ENCODE measurements at places on chromosomes 5 and 9.

- DNase-seq = peak; percentile 50
These were observed 589 bp downstream of the RIC1 start for GRCh38 chr9:5629312-5630080.

GRCh38 chr9:110125207-110125751 is 82.7 kb downstream of the C9orf152 start:
- DNase-seq = no peak

DNA sequence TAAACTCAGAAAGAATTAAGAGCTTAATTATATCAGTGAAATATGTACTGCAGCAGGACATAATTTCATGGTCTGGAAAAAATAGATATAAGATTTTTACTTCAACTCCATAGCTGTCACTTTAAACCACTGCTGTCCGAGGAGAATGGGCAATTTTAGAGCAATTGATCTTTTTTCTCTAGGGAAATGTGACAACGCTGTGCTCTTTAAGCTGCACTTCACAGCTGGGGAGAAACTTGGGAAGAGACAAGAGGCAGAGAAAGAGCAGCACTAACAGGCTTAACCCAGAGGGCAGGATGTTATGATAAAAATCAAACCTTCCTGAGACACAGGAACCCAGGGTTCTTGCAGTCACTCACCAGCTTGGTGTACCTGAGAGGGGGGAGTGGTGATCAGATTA is 92.0 kb downstream of the SPOCK1 start:
- DNase-seq = no peak

DNA sequence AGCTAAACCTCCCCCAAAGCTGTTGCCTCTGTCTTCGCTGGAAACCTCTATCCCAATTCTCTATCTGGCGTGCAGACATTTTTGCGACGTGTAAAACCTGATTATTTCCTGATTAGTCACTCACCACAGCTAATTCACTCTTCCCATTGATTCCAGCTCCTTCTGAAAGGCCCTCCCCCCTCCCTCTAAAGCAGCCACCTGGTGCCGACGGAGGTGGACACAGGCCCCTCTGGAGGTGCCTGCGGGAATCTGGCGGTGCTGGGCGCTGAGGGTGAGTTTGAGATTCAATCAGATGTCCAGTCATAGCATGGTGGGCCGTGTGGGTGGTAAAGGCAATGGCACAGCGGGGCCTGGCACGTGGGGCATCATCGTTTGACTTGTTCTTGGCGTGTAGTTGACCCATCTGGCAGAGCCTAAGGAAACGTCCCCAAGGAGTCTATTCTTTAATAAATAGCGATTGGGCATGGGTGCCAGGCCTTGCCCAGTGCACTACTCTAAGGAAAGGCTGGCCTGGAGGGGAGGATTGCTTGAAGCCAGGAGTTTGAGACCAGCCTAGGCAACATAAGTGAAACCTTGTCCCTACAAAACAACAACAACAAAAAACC is 271.1 kb upstream of the MVB12B start:
- DNase-seq = no peak

- DNase-seq = no peak
These were observed 274.4 kb downstream of the KCNN2 start for GRCh38 chr5:114636271-114636670.

GRCh38 chr5:82334856-82335255 is 56.7 kb upstream of the RPS23 start:
- DNase-seq = no peak

GRCh38 chr5:140011297-140011802 is 31.7 kb downstream of the NRG2 start:
- no peak for DNase-seq

DNA sequence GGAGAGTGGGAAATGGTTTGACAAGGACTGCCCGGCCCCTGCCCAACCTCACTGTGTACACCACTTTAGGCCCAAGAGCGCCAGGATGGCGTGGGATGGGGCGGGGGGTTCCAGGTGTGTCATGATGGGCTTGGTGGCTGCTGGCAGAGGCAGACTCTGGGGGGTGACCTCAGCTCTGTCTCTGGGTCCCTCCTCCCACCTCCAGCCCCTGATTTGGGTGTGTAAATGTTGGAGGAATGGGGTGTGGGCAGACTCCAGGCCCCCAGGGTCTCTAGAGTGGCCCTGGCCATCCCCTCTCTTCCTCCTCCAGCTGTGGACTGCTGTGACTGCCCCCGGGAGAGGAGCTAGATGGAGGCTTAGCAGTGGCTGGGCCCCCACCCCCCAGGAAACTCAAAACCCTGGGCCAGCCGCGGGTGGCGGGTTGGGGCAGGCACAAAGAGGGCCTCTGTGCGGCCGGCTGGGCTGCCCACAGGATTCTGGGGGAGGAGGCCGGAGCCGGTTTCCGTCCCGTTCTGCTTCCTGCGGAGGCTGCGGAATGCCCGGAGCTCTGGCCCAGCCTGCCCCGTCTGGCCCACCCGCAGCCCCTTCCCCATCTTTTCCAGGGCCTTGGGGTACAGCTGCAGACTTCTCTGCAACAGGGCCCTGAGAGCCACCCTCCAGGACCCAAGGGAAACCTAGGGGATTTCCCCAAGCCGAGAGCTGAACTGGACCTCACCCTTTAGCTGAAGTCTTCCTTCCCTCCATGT is 23.1 kb downstream of the CXXC5 start:
- DNase-seq = peak; percentile 91

DNA sequence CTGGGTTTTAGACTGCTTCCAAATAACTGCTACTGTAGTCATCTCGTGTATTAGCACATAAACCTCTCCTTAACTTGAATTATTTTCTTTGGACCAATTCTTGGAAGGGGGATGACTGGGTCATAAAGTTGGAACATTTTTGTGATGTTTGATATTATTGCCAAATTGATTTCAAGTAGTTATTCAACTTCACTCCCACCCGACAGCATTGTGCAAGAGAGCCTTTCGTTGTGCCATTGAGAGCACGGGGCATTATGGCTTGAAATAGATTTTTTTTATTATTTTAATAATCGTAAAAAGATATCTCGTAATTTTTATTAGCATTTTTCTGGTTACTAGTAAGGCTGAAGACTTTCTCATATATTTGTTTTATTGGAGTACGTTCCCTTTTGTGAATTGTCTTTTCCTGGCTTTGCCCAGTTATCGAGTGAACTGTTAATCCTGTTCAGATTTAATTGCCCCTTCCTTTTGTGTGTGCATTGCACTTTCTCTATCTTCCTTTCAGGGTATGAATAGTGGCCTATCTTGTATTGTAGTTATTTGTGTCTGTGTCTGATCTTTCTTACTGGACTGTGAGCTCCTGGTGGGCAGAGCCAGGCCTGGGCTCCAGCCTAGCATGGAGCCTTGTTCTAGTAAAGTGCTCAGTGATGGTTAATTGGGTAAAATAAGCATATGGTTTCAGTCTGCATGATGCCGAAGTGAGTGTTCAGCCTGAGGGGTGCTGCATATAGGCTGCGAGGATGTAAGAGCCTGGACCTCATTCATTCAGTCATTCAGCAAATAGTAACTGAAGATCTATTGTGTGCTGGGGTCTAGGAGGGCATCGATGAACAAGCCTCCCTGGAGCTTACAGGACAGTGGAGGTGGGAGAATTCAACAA is 93.5 kb upstream of the SHB start:
- no peak for DNase-seq

DNA sequence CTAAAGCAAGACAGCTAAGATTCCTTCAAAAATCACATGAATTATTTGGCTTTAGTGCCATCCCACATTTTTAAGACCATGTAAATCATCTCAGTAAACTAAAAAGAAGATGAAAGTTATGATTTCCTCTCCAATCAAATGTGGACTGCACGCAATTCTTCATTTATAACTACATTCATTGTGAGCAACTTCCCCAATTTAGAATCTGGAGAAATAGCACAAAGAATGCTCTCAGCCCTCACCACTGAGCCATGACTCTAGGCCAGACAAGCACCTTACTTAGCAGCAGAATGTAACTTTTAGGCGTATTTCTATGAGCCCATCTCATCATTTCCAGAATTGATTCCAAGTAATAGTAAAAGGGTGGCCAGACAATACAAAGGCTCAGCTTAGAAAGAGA is 616.6 kb downstream of the TLE1 start:
- no peak for DNase-seq

GRCh38 chr9:120571443-120572257 is 8.3 kb downstream of the CDK5RAP2 start:
- DNase-seq = peak; percentile 82

- DNase-seq = no peak
These were observed 13.3 kb downstream of the DCANP1 start for GRCh38 chr5:135433681-135434426.

DNA sequence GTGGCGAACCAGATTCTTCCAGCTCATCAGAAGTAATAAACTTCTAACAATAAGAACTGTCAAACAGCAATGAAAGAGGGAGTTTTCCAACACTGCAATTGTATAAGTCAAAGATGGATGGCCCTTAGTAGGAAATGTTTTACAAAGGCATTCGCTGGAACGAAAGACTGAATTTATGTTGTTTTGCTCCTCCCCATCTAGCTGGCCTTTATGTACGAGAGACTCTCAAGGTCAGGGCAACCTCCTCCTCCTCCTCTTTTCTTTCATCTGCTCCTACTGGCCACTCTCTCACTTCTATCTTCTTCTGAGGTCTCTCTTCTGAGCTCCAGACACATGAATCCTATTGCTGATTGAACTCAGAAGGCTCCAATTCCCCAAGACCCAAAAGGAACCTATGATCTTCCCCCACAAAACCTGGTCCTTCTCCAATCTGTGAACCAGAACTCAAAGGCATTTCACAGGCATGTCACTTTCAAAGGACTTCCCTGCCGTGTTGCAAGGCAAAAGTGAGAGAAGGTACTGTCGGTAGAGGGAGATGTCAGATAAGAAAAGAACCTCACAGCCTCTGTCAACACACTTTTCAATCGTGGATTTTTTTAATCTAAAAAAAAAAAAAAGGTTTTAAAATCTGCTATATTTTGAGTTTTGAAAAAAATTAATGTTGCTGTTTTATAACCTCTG is 28.5 kb upstream of the PUM3 start:
- DNase-seq = peak; percentile 33

DNA sequence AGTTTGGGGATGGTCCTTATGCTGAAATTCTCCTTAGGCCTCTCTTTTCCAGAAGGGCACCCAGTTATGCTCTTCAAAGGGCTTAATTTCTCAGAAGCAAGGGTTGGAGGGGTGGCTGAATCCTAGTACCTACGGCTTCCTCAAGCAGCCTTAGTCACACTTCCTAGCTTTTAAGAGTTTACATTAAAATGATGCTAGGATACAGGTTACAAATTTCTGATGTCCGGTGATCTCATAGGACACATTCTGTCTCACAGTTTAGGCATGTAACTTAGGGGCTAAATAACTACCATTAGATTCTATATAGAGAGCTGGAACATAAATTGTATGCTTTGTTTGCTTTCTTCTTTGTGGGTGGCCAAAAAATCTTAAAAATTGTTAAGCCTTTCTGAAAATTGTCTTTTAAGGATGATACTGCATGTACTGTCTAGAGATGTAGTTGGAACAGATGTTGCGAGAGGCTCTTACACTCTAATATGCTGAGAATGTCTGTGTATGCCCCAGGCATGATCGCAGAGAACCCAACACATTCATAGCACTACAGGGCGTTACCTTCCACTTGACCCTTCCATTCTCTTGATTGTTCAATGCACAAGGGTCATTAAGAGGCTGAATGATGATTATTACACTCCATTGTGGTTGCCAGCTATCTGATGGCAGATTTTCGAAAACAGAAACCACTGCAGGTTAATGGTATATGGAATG is 139.1 kb downstream of the TMEM38B start:
- DNase-seq = no peak

DNA sequence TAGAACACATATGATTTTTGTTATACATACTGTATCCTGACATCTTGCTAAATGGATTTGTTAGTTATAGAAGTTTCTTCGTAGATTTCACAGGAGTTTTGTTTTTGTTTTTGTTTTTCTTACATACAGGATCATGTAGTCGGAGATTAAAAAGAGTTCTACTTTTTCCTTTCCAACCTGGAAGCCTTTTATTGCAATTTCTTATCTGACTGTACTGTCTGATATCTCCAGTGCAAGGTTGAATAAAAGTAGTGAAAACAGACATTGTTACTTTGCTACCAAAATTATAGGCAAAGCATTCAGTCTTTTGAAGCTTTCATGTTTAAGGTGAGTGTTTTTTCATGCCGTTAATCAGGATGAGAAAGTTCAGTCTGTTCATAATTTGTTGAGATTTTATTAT is 117.4 kb upstream of the PRSS3 start:
- DNase-seq = no peak

DNA sequence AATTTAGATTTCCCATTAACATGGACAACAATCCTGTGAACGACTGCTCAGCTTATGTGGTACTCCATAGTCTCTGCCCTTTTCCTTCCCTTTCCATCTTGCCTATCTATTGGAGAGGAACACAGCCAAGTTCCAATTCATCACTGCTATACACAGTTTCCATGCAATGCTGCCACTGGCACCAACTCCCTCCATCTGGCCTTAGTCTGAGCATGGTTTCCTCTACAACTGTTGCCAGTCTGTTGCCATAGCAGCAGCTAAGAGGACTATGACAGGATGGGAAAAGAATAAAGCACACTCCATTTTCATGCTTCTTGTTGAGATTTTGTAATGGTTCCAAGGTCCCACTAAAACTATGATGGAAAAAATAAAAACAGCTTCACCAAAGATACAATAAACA is 189.0 kb downstream of the HCN1 start:
- DNase-seq = peak; percentile 2

- no peak for DNase-seq
These were observed at the start of gene MZB1 for GRCh38 chr5:139389701-139390638. MZB1 (minus strand) TSS chr5:139389913; CDS start chr5:139389856, 57 bp downstream.

DNA sequence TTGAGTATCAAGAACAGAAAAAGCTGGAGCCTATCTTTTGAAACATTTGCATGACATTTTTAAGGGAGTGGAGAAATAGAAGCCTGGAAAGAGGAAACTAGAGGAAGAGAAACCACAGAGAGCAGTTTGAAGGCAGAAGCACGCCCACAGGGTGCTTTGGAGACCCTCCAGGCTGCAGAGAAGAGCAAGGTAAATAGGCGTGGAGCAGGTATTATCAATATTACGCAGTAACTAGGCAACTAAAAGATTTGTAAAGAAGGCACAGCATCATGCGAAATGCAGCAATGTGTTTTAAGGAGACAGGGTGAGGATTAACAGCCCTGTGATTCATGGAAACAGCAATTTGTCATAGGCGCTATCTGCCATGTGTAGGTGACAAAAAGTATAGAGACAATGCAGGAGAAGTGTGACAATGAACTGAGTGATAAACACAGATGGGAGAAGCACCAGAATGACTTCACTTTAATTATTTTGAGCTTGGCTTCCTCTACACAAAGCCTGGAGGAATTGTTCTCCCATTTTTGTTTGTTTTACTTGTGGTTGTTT is 281.2 kb downstream of the BRINP1 start:
- DNase-seq = no peak

- no peak for DNase-seq
These were observed 195.8 kb downstream of the CACNA1B start for GRCh38 chr9:138073408-138073807.

DNA sequence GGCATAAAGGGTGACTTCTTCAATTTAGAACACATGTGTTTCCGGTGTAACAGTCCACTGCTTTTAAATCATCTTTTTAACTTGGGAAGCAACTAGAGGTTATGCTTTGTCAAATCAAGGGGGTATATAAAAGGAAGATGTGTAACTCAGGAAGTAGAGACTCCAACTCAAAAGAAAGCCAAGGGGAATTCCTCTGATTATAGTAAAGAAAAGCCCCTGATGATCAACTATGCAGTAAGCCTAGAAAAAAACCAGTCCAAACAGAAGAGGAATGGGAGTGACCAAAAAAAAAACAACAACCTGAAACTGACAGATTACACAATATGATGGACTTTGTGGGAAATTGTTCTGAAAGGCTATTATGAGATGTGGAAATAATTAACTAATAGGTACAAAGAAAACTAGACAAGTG is 90.3 kb downstream of the AK8 start:
- DNase-seq = no peak

Measured in putamen (tissue), 1 donor.